Foreskin melanocyte (primary cell): ENCODE measurements at places on chromosomes 3 and 15.

- DNase-seq: no peak
These were observed 73.5 kb downstream of the PEAK1 start for GRCh38 chr15:77346245-77347036.

DNA sequence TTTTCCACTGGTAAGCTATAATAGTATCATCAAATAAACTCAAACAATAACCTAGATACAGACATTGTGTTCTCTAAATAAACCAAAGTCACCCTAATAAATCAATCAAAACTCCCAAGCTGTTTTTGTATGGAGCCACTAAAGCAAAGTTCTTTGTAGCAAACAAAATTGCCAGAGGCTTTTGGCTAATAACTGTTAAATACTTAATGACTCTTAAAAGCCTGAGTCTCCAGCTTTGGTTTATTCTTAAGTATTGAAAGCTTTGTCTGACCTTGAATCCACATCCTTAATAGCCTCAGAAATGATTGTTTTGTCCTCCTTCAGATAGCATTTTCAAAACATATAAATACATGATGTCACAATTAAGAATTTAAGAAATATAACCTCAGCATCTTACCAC lies 725.3 kb downstream of the SI start:
- DNase-seq: no peak

DNA sequence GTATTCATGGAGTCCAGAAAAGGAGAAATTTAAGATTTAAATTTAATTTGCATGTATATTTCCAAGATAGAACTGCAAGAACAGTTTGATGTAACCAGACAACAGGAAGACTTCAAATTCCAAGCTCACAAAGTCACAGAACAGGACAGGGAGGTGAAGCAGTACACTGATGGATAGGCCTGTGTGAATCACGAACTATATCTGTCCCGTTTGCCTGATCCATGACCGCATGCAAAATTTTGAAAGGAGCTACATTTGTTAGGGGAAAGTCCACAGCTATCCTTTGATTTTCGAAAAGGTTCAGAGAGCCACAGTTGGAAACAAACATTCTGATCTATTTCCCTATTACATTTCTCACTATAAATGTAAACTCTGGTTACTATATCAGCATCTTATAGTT lies 79.5 kb upstream of the SLC12A8 start:
- DNase-seq: no peak

GRCh38 chr15:91769894-91770293 lies 83.6 kb upstream of the SLCO3A1 start:
- DNase-seq: no peak

- peak; percentile 40 for DNase-seq
These were observed 12.4 kb downstream of the CIB1 start for GRCh38 chr15:90221246-90221900.

- DNase-seq: no peak
These were observed 759 bp downstream of the GALNT15 start for GRCh38 chr3:16174976-16175901.

DNA sequence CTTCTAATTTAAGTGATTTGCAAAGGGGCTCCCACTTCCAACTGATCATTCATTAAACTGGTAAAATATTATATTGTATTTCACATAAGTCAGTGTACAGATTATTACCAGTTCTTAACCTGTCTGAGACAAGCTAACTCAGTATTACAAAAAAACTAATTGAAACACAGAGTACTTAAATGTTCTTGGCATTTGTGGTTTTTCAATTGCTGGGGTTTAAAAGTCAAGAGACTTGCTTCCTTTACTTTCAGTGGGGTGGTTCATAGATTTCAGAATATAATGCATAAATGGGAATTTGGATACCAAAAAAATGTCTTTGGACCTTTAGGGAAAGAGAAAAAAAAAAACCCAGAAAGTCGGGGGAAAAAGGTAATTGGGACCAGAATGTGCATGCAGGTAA lies 85.0 kb downstream of the ATP10A start:
- DNase-seq: no peak

DNA sequence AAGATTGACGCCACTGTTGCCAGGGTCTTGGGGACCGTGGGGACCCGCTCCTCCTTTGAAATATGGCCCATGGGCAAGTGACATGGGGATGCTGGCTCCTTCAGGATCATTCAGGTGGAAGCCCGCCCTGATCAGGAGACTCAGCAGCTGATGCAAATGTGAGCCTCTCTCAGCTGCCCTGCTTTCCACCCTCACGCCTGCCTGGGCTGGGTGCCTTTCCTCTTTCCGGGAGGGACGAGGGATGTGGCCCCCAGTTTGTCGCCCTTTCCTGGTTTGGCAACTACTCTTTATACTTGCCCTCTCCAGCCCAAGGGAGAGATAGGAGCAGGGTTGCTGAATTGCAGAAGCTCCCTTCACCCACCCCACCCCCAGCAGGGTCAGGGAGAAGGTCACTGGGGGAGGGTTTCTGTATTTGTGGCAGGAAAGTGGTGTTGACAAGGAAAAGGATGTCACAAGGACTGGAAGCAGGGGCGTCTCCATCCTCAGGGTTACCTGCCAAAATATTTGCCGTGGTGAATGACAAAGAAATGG lies 21.8 kb downstream of the DNASE1L3 start:
- no peak for DNase-seq

DNA sequence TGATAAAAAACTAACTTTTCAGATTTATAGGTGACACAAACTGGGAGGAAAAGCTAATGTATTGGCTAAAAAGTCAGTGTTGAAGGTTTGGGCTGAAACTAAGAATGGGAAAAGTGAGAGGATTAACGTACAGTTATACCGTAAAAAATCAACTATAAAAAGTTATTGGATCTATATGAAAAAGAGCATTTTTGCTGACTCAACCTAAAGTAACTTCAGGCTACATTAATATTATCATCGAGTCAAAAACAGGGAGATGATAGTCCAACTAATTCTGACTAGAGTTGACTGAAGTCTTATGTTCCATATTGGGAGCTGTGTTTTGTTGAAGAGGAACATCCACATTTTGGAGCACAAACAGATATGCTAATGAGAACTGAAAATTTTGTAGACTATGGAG lies 19.9 kb downstream of the ZNF654 start:
- no peak for DNase-seq

DNA sequence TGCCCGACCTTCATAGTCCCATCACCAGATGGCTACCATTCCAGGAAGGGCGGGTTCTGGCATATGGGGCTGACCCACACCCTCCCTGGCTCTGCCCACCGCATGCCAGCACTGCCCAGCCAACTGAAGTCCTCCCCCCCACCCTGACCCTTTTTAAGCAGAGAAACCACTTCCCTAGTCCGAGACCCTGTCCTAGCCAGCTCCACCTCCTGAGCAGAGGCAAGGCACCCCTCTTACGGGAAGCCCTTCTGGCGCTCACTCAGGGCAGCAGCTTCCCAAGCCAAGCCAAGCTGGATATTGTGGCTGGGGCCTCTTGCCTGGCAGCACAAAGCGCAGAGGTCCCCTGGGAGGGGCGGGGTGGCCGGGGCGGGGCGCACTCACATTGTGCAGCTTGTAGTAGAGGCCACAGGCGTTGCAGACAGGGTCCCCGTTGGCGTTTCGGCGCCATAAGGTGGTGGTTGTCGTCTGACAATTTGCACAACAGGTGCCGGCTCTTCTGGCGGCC lies 11.5 kb downstream of the GATA2 start:
- DNase-seq: no peak

- DNase-seq: no peak
These were observed 15.0 kb downstream of the LZTFL1 start for GRCh38 chr3:45826908-45827307.

DNA sequence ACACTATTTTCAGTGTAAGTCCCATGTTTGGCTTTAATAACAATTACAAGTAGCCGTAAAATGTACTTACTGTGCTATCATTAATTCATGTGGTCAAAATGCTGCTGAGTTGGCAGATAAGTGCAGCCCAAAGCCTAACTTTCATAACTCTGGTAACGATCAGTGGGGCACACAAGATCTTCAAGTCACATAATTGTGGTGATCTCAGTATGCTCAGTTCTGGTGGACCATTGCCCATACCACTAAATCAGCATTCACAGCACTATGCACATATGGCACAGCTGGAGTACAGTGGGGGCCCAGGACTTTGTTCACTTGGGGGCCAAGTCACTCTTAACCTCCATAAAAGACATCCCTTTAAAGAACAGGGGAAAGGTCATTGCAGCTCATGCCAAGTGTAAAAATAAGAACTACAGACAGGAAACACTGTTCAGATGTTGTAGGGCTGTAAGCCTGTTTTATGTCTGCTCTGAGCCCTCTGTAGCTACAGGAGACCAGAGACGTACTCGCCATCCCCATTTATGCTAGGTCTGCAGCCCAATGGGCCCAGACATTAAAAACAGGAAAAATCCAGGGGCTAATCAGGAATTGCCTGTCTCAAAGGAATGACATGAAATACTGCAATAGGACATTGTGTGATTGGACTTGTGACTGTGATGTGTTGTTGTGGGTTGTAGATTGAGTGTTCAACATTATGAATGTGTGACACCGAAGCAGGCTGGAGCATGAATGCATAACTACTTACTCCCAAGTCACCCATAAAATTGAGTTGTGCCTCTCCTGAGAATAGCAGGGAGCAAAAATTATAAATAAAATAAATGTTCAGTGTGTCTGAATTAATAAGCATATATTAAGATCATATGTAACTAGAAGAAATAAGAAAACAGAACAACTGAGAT lies 282.5 kb upstream of the EPHA3 start:
- no peak for DNase-seq

DNA sequence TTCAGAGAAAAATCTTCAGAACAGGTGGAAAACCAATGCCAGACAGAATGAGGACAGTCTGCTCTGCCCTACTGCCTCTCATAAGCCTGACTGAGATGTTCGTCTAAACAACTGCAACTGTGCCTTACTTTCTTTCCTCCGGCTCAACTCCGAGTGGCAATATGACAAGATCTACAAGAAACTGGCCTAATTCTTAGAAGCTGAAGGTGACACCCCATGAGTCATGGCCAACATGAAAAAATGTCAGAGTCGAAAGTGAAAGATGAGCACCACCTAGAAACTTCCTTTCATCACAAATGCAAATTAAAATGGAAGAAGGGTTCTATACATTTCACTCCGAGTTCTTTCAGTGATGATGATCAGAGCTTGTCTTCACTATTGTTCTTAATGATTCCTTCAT lies 12.9 kb downstream of the PCYT1A start:
- no peak for DNase-seq

DNA sequence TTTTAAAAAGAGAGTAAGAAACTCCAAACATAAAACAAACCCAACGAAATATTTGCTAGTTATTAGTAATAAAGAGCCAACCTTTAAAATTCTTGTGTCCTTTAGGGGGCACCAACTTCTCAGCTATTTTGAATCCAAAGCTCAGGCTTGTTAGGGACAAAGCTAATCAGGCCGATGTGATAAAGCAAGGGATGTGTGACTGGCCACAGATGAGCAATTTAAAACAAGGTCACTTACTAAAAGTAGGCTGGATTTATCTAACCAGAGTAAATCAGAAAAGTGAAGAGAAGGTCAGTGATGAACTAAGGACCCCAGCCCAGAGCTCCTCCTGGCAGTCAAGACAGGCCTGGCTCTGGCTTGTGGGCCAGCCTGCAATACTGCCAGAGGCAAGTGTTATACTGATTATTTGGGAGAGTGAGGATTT lies 108.5 kb downstream of the CYP19A1 start:
- DNase-seq: peak; percentile 49

- no peak for DNase-seq
These were observed 68.0 kb upstream of the XCR1 start for GRCh38 chr3:46095307-46095706.

- DNase-seq: no peak
These were observed 10.4 kb upstream of the CHAC1 start for GRCh38 chr15:40942878-40943277.

- no peak for DNase-seq
These were observed 33.4 kb upstream of the ABHD2 start for GRCh38 chr15:89054873-89055272.

- DNase-seq: no peak
These were observed 201.5 kb downstream of the SOX2 start for GRCh38 chr3:181913254-181913653.

DNA sequence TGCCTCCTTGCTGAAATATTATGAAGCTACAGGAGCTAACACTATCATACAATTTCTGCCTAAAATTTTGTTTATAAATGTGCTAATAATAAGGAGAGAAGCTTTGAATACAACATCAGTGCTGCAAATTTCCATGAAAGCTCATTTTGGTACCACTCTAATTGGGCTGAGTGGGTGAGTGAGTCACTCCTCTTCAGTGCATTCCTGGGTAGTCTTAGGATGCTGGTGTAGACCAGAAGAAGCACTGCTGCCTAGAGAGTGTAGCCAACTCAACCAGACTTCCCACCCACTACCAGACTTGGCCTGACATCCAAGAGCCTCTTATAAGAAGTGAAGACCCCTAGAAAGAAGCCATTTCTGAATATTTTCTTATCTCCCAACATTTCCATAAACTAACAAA lies 32.5 kb upstream of the CCDC54 start:
- DNase-seq: no peak

DNA sequence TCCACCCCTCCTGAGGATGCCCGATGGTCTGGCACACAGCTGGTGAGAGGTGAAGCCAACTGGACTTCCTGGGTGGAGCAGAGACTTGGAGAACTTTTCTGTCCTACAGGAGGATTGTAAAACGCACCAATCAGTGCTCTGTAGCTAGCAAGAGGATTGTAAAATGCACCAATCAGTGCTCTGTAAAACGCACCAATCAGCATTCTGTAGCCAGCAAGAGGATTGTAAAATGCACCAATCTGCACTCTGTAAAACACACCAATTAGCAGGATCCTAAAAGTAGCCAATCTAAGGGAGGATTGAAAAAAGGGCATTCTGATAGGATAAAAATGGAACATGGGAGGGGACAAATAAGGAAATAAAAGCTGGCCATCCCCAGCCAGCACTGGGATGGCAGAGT lies 150.2 kb downstream of the CHSY1 start:
- DNase-seq: no peak

DNA sequence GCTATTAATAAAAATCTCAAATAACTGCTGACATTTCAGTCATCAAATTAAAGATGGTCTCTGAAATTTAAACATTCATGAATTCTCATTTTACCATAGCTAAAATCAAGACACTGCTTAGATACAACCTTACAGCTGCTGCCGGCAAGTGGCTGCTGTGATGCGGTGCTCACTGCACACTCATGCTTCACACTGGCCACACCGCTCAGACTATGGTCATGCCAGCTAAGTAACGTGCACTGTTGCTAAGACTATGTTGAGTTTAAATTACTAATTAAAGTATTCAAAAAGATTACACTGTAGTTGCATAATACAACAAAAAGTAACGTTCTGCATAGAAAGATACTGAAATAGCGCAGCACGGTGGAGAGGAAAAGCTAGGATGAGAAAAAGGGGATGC lies 12.1 kb downstream of the ATP13A3 start:
- DNase-seq: no peak

DNA sequence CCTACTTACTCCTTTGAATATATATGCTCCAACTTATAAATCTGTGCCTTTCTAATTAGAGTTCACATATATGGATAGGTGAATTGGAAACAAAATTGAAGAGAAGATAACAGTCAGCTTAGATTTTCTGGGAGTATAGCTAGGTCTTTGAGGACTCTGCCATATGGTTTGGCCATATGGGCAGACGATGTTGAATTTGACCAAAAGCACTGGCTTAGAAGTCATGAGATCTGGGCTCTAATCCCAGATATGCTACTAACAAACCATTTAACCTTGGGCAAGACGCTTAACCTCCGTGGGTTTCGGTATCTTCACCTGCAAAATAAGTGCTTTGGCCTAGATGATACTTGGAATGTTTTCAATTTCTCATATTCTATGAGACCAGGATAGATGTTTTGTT lies 154.1 kb downstream of the LSAMP start:
- DNase-seq: no peak

- no peak for DNase-seq
These were observed 40.2 kb downstream of the TRANK1 start for GRCh38 chr3:36904641-36905040.
